GM23248 (cell line): ENCODE measurements at places on chromosomes 1 and 21. TPM values are rescaled to one million over a fixed set of nuclear protein-coding genes. Genes with fewer than 3 reads are reported as not detected.

DNA sequence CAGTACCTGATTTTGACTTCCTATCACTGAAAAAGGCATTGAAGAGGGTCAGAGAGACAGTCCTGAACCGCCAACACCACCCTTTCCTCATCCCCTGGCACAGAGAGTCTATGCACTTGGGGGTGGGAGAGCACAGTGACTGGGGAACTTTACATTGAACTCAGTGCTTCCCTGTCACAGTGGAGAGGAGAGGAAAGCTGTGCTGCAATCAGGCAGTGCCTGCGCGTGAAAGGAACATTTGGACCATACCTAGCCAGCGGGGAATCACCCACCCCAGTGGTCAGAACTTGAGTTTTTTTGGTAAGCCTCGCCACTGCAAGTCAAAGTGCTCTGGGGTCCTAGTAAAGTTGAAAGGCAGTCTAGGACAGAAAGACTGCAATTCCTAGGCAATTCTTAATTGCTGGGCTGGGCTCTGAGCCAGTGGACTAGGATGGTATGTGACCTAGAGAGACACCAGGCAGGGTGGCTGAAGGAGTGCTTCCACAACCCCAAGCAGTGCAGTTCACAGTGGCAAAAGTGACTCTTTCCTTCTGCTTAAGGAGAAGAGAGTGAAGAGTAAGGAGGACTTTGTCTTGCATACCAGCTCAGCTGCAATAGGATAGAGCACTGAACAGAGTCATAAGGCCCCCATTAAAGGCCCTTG, 9.4 kb upstream of the HENMT1 start:
- H3K36me3 ChIP-seq = no peaks in the 10 kb centered on the region
- no peaks in the 10 kb centered on the region for H3K27me3 ChIP-seq
- no peak overlapping the region for H3K27ac ChIP-seq
- H3K4me1 ChIP-seq = no peaks in the 10 kb centered on the region
- no peak overlapping the region for H3K4me3 ChIP-seq

DNA sequence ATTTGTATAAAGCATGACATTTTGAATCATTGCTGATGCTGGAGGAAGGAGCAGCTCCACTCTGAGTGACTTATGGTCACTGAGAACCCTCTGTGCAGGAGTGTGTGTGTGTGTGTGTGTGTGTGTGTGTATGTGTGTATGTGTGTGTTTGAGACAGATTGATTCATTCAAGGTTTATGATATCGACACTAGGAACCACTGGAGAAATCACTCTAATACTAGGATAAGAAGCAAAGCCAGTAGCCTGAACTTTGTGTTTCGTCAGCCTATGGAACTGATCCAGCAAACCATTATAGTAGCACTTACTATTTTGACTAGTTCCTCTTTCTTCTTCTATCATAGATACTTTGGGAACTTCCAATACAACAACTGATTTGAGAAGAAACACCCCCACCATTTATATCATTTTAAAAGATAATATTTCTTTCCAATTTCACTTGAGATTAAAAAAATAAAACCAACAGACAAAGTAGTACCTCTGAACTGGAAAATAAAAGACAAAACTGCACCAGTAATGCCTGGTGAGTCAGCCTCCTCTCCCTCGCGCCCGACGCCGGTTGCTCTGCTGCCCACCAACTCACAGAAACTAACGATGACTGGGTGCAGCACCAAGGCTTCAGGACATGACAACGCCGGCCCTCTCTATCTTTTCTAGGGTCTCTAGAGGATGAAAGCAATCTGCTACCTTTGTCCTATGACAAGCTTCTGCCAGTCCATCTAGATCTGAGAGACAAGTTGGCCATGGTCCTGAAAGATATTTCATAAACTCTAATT, 20.9 kb downstream of the SLAMF1 start:
- no peak for DNase-seq
- H3K4me1 ChIP-seq = no peaks in the 10 kb centered on the region
- H3K27me3 ChIP-seq = no peaks in the 10 kb centered on the region
- H3K27ac ChIP-seq = no peak overlapping the region
- H3K36me3 ChIP-seq = no peaks in the 10 kb centered on the region

DNA sequence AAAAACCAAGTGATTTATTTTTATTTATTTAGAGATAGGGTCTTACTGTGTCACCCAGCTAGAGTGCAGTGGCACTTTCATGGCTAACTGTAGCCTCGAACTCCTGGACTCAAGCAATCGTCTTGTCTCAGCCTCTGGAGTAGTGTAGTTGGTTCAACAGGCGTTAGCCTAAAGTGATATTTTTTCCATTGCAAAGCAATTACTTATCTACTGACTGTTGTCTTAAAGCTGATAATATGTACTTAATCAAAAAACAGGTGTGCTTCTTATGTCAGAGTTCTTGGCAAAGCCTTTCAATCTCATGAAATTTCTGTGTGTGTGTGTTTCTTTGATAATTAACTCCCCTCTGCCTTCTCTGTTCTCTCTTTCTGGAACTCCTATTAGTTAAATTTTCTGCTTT, 62.4 kb upstream of the DUSP10 start:
- no peak for DNase-seq
- H3K4me3 ChIP-seq = no peak overlapping the region
- H3K36me3 ChIP-seq = no peaks in the 10 kb centered on the region
- H3K27ac ChIP-seq = no peak overlapping the region
- H3K27me3 ChIP-seq = no peaks in the 10 kb centered on the region

DNA sequence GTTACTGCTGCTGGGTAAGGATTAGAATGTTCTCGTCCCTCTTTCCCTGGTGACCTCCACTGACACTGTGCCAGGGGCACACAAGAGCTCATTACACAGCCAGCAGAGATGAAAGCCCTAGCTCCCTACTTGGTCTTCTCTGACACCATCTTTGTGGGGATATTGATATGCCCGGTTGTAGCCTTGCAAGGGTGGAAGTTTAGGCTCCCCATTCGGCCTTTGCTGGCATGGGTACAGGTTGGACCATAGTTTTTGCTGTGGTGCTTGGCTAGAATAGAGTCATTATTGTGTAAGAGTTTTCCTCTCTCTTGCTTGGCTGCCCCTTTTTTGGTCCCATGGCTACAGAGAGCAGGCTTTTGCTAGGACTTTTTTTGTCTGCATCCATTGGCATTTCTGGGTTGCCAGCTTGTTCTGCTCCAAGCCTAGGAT, 12.3 kb downstream of the RAB4A start:
- no peak overlapping the region for H3K27ac ChIP-seq
- H3K4me1 ChIP-seq = peaks cover 17% of the 10 kb centered on the region; the same call in 1 of the 2 replicates
- DNase-seq = no peak
- no peak overlapping the region for H3K4me3 ChIP-seq
- H3K27me3 ChIP-seq = no peaks in the 10 kb centered on the region

DNA sequence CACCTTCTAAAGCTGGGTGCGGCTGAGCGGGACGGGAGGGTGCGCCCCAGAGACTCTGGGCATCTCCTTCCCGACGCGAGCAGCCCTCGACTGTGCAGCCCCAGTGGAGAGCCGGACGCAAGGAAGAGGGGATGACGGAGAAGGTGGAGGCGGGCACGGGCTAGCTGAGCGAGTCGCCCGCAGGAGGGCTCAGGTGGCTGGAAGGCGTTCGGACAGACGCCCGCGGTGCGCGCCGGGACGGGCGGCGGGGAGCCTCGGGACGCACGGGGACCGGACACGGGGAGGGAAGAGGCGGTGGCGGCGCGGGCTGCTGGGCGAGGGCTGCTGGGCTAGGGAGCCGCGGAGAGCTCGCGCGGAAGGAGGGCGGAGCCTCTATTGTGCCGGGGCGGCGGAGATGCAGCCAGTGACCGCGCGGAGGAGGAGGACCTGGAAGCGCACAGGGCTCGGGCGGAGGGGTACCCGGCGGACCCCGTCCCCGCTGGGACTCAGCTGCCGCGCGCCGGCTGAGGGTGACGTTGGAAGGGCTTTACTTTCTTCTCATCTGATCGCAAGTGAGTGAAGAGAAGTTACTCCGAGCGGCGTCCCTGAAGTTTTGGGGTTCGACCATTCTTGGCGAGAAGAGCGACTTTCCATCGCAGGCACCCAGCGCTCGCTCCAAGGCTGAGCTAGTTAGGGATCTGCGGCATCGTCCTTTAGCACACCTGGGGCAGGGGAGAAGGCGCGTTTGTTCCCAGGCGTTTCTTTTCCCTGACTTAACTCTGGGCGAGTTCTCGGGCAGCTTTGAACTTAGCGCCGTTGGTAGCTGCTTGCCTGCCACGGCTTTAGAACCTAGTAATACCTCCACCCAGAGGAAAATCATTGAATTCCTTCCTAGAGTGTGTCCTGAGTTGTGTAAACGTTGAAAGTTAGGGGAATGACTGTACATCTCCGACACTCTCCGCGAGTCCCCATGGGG, at the start of gene OLFML2B:
OLFML2B (minus strand) TSS at position 323 of the 955 bp plus-strand sequence. CDS start 439 bp downstream, outside the sequence.
- no peak within 1 kb of the TSS for H3K27ac ChIP-seq
- peak within 1 kb of the TSS; percentile 81 for H3K4me3 ChIP-seq
- H3K36me3 ChIP-seq = no peaks in the 10 kb centered on the region

DNA sequence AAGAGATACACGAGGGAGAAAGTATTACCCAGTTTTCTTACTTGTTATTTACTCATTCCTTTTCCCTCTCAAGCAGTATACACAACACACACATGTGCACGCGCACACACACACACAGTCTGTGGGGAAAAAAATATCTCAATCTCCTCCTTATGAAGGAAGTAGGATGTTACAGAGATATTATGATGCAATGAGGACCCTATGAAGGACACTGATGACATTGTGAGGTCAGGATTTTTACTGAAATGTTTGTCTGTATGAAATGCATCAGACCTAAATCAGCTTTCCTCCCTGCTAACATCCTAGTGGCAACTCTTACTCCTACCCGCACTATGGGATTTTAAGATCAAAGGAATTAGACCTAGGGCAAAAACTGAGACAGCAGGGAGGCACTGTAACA, at the start of gene WDR64:
WDR64 (plus strand) TSS at position 270 of the 400 bp plus-strand sequence. CDS start 204 bp downstream, outside the sequence.
- H3K27me3 ChIP-seq = no peaks in the 10 kb centered on the region; the same call in 1 of the 2 replicates
- no peak within 1 kb of the TSS for H3K4me3 ChIP-seq
- H3K4me1 ChIP-seq = no peaks in the 10 kb centered on the region
- no peak for DNase-seq
- no peaks in the 10 kb centered on the region for H3K36me3 ChIP-seq

DNA sequence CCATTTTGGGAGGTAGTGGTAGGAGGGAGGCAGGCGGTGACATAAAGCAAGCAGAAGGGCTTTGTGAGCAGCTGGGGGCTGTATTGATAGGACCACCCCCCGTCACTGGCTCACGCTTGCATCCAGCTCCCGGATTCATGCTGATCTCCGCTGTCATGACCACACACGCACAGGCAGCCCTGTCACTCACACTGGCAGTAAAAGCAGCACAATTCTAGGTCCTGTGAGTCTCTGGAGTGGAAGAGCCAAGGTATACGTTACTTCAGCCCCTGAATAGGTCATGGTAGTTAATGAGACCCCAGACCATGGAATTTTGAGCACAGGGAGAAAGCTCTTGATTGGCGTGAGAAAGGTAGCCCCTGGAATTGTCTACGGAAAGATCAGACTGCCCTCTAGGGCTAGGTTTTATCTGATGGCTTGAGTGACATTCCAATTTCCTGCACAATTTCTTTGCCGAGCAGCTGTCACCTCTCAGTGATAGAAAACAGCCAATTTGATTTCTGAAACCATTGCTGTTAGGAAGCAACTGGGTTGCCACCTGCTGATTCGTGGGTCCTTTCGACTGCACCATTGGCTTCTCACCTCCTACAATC, 5.4 kb downstream of the OR2B11 start:
- no peak for DNase-seq
- H3K36me3 ChIP-seq = no peaks in the 10 kb centered on the region
- H3K4me1 ChIP-seq = no peaks in the 10 kb centered on the region
- H3K4me3 ChIP-seq = no peak overlapping the region
- H3K27me3 ChIP-seq = no peaks in the 10 kb centered on the region
- no peak overlapping the region for H3K27ac ChIP-seq

- H3K27me3 ChIP-seq = no peaks in the 10 kb centered on the region
- no peaks in the 10 kb centered on the region for H3K36me3 ChIP-seq
- H3K27ac ChIP-seq = no peak overlapping the region
- H3K4me3 ChIP-seq = no peak overlapping the region
- H3K4me1 ChIP-seq = no peaks in the 10 kb centered on the region
- no peak for DNase-seq
Observed at GRCh38 chr1:95496773-95497172, 262.8 kb downstream of the RWDD3 start.

DNA sequence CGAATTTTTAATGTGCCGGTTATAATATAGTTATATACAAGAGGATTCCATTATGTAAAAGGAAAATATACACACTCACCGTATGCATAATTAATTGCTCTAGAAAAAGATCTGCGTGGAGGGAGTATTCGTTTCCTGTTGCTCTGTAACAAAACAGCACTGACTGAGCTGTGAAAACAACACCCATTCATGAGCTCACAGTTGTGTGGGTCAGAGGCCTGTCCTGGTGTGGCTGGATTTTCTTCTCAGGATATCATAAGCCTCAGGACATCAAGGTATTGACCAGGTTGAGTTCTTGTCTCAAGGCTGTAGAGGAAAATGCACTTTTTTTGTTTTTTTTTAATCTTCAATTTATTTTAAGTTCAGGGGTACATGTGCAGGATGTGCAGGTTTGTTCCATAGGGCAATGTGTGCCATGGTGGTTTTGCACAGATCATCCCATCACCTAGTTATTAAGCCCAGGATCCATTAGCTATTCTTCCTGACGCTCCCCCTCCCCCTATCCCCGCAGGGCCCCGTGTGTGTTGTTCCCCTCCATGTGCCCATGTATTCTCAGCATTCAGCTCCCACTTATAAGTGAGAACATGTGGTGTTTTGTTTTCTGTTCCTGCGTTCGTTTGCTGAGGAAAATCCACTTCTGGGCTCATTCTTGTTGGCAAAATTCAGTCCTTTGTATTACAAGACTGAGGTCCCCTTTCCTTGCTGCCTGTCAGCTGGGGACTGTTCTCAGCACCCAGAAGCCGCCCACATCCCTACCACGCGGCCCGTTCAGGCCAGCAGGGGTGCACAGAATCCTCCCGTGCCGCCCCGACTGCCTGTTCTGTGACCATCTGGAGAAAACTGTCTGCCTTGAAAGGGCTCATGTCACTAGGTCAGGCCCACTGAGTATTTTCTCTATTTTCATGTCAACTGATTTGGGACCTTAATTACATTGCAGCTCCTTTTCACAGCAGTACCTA, 87.4 kb upstream of the ERRFI1 start:
- peaks cover 21% of the 10 kb centered on the region for H3K4me1 ChIP-seq
- no peak overlapping the region for H3K4me3 ChIP-seq
- no peak overlapping the region for H3K27ac ChIP-seq
- H3K27me3 ChIP-seq = no peaks in the 10 kb centered on the region
- no peaks in the 10 kb centered on the region for H3K36me3 ChIP-seq
- peak; percentile 37 for DNase-seq

GRCh38 chr1:202016022-202016810, 5.8 kb downstream of the ELF3 start:
- H3K27ac ChIP-seq = no peak overlapping the region
- H3K27me3 ChIP-seq = no peaks in the 10 kb centered on the region
- no peak for DNase-seq
- H3K4me1 ChIP-seq = no peaks in the 10 kb centered on the region

Gene ZBTB7B
- total RNA-seq = 16.8 and 27.0 TPM in 2 replicates

Gene VCAM1
- total RNA-seq = 1.4 and 3.8 TPM in 2 replicates

Gene PDC
- 0.63 TPM in 1 of 2 replicates, not detected in the other for total RNA-seq

Gene SCP2
- total RNA-seq = 200 and 209 TPM in 2 replicates
